Stimulated activated CD4-positive, alpha-beta T cell treated with anti-CD3 and anti-CD28 coated beads, Interleukin-12 subunit alpha, Interleukin-12 subunit beta, amount 100 ng/mL, for 48 hours (primary cell): ENCODE measurements at places on chromosomes 3 and 15.

GRCh38 chr3:122937745-122938144 lies 89.8 kb downstream of the SEMA5B start:
- DNase-seq = no peak

- DNase-seq = no peak
Measured at GRCh38 chr3:51673802-51674654, 3.0 kb downstream of the TEX264 start.

DNA sequence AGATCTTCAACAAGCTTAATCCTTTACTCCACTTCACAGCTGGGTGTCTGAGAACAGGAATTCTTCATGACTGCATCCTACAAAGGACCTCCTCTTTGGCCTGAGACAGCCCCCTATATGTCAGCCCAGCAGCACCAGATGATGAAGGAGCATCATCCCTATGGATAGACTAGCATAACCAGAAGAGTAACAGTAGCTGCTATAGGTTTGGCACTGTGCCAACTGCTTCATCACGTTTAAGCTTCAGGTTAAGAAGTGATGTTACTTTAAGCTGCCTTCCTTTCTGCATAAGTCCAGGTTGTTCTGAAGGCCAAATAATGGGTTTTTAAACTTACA lies 50.6 kb downstream of the CMSS1 start:
- no peak for DNase-seq

- no peak for DNase-seq
Measured at GRCh38 chr3:77873598-77873997, 833.7 kb downstream of the ROBO2 start.

DNA sequence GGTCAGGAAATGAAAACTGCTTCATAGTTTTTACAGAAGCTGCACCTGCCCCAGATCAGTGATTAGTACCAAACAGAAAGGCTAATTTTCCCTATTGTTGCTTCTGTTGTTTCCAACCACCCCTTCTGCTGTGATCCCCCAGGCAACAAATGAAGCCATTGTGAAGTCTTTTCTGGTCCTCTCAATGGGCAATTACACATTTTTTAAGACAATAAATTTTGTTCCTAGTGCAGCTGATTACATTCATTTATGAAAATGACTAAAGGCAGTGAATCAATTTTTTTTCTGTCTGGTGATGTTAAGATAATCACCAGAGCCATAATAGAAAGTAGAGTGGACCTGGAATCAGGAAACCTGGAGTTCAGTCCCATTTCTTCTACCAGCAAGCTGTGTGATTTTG lies 32.7 kb downstream of the GLDN start:
- DNase-seq = no peak

- DNase-seq = no peak
Measured at GRCh38 chr3:149871855-149872254, 58.8 kb downstream of the RNF13 start.

DNA sequence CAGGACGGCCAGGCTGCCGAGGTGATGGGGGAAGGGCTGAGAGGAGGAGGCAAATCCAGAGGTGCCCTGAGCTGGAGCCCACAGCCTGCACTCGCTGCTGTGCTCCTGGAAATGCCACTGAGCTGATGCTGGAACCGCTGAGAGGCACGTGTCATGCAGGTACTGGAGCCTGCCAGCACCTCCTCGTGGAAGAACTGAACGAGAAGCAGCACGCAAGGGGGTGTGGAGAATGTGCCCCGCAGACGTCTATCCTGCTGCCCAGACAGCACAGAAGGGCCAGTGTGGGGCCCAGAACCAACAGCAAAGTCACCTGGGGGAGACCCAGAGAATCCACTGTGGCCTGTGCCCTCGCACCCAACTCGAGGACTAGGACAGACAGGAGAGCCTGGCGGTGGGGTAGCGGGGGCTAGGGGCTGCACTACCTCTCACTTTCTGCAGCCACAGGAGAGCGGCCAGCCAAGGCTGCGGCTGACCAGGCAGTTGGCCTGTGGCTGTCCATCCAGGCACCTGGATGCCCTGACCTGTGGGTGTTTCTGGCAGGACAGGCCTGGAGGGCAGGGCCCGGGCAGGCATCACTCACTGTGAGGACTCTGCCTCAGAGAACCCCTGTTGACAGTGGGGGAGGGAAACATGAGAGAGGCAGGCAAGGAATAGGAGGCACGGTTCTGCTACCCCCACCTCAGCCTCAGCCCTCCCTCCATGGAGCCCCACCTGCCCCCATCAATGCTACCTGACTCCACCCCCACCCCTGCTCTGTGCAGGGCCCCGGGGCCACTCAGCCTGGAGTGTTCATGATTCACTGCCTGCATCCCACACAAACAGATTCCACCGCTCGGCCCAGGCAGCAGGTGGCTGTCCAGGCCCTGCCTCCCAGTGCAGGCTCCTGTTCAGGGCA lies 213.1 kb downstream of the TBC1D2B start:
- no peak for DNase-seq

DNA sequence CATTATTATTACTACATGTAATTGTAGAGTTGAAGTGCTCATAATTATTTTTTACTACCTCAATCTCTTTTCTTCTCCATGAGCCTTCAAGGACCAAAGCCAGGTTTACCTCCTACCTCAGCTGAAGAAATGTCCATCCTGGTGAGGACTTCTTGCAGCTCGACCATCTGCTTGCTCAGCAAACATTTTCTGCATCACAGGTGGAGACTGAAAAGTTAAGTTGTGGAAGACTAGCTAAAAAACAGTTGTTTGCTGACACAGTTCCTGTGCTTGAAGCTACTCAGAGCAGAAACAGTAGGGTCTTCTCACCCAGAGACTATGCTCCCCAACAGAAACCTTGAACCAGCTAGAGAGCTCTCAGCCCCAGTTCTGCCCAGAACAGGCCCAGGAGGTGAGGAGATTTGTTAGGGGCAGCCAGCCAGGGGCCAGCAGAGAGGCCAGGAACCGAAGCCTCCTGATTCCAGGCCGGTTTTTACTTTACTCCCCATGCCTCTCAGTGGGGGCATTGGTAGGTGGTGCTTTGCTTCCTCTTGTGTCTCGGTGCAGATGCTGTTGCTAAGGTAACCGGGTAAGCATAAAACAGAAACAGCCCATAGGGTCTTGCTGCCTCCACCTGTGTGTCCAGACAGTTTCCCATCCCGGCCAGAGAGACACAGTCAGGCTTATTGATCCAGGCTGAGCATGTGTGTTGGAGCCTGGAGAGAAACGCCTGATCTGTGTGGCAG lies 54.9 kb downstream of the CCNL1 start:
- DNase-seq = no peak

DNA sequence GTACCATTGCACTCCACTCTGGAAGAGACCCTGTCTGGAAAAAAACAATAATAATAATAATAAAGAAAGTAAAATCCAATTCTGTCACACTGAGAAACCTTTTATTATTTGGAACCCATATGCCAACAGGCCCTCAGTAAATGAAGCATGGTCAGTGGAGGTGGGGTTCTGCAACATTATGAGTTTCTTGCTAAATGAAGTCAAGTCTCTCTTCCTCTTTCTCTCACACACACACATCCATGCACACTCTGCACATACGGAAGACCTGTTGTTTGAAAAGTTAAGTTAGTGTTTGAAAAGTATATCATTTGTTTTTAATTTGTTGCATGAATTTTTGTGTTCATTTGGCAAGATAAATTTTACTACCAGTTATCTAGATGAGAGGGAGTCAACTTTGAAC lies 27.8 kb downstream of the GAP43 start:
- no peak for DNase-seq

DNA sequence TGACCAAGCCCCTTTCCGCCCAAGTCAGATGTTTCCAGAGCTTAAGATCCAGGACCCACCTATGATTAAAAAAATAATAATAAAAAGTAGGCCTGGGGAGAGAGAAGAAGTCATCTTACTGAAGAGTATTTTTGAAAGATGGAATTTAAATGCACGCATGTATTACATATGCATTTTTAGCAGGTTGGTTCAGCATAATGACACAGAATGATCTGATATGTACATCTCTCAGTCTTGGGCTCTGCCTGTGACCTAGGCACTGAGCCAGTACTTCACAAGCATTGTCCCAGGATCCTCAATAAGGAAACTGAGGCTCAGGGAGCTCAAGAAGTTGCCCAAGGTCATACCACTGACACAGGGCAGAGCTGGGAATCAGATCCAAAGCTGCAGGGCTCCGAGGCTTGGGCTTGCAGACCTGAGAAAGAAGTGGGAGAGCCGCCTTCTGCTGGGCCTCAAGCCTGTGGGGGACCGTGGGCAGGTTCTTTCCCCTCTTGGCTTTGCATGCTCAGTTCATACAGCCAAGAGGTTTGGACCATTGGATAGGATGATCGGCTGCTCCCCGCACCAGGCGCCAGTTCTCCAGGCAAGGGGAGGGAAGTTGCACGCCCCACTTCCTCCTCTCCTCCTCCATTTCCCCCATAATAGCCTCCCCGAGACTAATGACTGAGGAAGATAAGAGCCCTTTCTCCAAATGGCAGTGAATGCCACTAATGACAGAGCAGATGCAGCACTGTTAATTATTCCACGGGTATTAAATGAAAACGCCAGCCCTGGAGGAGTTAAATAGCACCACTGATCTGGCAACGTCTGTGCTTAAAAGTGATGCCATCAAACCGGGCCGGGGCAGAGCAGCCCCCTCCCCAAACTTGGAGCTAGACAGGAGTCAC lies 6.9 kb downstream of the SLC6A1 start:
- DNase-seq = no peak

DNA sequence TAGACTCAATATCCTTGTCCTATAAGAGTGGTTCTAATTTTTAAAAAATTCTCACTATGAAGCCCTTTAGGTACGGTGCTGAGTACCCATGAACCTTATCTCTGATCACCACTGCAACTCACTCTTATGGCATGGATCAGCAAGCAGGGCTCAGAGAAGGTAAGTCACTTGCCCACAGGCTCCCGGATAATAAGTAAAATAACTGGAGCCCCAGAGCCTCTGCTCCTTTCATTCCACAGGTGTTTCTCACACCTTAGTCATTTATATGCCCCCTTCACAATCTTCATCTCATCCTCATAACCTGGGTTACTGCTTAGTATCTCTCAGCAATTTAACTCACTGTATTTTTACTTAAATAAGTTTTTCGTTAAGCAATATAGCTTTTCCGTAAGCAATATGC lies 28.4 kb upstream of the AKAP13 start:
- no peak for DNase-seq

DNA sequence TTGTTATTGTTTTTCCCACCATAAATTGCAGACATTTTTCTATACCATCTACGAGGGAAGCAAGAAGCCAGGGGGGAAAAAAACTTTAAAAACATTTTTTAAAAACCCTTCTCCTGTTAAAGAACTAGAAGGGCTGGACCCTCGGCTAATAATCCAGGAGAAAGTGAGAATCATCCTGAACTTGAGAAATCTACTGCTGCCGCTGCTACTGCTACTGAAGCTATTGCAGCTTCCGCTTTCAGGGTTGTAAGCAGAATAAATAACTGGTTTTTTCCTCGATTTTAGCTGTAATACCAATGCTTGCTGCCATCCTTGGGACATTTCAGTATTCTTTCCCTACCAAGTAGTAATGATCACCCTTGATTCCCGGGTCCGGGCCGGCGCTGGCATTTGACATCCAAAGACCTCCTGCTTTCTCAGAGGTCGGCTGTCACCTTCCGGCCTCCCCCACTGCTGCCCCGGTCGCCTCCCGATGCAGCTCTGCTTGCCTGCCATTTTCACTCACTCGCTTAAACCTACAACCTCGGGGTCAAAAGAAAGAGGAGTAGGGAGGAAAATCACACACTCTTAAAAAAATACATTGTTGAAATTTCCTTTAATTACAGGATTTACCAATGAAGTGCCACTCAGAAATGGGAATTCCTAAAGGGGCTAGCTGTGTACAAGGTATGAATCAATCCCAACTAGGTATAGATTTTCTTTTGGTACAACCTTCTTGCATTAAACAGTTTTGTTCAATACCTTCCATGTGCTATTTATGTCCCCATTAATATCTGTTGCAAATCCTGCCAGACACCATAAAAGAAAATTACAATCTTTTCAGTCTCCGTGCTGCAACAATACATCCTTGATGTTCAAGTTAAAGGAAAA lies 674 bp upstream of the MECOM start:
- no peak for DNase-seq

DNA sequence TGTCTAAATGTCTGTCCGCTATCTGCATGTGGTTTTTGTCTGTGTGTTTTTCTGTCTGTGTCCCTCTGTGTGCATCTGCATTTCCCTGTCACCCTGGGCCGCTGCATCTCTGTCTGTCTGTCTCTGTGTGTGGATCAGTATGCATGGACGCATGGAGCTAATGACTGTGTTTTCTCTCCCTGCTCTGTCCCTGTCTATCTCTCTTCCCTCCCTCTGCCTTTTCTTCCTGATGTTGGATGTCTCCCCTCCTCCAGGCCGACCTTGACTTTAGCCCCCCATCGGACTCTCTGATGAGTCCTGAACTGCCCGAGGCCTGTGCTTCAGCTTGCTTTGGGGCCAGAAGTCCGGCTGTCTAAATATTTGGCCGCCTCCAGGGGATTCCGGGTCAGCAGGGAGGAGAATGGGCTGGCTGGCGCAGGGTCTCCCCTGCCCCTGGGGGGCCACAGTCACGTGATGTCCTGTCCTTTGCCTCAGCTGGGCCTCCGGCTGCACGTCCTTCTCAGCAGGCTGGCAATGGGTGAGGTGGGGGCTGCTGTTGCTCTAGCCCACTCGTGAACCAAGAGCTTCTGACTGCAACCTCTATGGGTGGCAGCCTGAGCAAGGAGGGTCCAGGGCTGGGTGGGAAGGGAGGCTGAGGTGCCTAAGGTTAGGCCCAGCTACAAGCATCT lies 3.7 kb downstream of the SLC38A3 start:
- no peak for DNase-seq

DNA sequence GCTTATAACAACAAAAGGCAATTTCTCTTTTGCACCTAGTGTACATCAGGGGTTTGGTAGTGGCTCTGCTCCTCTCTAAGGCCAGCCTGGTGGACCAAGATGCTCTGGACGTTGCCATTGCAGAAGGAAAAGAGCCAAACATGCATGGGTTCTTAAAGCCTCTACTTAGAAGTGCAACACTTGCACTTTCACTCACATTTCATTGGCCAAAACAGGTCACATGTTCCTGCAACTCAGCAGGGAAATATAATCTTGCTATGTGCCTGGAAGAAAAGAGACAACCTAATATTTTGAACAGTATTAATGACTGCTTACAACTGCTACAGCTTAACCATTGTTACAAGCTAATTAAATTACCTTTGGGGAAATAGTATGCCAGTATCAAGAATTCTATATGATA lies 182.9 kb downstream of the IL5RA start:
- DNase-seq = no peak

DNA sequence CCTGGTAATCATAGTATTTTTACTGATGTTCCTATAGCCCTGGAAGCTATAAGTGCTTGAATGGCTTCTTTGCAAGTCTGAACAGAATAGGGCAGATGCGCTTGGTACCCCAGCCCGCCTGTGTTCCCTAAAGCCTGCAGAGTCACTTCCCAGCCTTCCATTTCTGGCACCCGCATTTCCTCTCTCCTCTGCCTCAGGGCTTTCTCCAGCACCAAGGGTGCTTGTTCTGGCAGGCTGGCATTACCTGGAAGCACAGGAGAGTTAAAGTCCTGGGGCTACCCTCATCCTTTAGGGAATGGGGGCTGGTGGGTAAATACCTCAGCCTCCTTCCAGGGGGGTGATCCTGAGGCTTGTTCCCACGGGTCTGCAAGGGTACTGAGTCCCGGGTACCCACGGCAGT lies 7.4 kb upstream of the CHRNA3 start:
- no peak for DNase-seq

GRCh38 chr3:152288681-152289080 lies 20.0 kb downstream of the MBNL1 start:
- DNase-seq = no peak

- no peak for DNase-seq
Measured at GRCh38 chr3:191873736-191874135, 412.8 kb downstream of the PYDC2 start.

- no peak for DNase-seq
Measured at GRCh38 chr3:187737006-187737367, 8.3 kb downstream of the BCL6 start.

- peak; percentile 53 for DNase-seq
Measured at GRCh38 chr3:50340448-50341329, at the start of gene RASSF1. TSS of gene RASSF1 (minus strand) at chr3:50340836. CDS start at chr3:50340805, 31 bp downstream.
